Glutamatergic neuron (in vitro differentiated cells): ENCODE measurements at places on chromosomes 13 and 19. TPM values are rescaled to one million over a fixed set of nuclear protein-coding genes. Genes with fewer than 3 reads are reported as not detected.

GRCh38 chr13:88617176-88617575, 946.0 kb downstream of the SLITRK5 start:
- DNase-seq, result no peak

DNA sequence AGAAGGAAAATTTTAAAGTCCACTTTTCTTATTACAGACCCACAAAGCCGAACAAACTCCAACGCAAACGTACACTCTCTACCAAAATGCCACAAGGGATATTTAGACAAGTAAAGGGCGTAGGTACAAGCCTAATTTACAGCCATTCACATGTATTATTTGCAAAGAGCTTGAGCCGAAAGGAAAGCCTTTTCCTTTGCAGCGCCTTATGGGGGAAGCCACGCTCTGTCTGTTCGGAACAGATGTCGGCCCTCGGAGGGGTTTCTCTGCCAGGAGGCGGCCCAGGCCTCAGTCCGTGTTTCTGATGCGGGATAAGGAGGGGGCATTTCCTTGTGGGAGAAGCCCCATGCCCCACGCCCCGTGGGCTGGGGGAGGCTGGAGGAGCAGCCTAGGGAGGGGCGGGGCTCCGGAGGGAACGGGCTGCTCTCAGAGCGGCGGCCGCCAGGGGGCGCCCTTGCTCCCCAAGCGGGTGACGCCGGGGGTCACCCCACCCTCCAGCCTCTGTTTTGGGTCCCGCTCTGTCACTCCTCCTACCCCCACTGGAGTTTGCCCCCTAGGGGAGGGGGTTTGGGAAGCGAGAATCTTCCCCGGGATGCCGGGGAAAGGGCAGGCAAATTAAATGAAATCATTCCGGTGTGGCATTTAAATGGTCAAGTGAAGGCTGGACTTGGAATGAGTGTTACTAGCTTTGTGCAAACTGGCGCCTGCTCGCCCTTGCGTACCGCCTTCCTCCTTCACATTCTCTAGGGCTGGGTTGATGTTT, 2.9 kb downstream of the HTR2A start:
- DNase-seq, result peak; percentile 85

GRCh38 chr19:45920458-45920857, 5.9 kb upstream of the NANOS2 start:
- no peak for DNase-seq

DNA sequence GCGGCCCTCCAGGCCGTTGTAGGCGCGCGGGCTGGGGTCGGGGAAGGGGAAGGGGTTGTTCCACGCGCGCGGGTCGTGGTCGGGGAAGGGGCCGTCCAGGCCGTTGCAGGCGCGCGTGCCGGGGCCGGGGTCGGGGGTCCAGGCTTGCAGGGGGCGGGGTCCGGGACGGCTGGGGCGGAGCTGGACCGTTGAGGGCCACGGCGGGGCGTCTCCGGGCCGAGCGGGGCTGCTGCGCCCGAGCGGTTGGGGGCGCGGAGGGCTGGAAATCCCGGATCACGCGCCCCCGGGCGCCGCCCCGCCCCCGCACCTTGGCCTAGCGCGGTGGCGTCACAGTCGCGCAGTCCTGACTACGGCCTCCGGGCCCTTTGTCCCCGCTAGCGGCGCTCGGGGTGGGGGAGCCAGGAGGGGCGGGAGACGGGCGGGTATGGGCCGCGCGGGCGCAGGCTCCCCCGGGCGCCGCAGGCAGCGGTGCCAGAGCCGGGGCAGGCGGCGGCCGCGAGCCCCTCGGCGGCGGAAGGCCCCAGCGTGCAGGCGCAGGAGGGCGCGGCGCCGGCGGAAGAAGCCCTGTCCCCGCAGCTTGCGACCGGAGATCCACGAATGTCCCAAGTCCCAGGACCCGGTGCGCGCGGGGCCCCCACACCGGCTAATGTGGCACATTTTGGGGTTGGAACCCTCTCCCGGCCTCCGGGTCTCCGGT, 665 bp downstream of the GPX4 start:
- peak; percentile 80 for DNase-seq

DNA sequence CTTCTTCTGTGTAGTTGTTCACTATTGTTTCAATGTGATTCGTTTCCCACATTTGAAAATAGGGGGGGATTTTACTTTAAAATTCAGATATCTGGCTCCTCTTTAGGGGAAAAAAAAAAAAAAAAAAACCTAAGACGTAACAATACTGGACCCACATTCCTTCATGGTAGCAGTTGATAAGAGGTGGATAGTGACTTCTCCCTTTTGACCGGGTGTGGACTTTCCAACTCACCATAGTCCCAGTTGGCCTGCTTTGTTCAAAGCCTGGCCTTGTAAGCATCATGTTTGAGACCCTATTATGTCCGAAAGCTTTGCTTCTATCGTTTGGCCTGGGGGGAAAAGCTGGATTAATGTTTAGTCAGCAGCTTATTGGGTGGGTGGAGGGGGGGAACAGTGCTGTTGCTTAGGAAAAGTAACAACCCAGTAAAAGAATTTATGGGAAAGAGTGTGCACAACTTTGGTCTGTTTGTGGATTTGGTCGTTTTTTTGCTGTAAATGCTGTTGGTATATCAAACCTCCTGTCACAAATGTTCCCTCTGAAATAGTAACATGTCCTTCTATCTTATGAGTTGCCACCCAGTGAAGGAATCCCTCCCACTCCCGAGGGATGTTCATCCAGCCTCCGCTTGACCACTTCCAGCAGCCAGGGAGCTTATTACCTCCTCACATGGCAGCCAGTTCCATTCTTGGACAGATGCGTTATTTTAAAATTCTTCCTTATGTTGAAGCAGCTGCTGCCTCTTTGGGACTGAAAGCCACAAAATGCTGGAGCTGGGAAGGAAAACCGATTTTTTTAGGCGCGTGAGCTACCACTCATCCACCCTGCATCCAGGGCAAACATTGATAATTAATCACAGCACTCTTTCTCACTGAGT, 10.4 kb downstream of the SAMD4B start:
- no peak for DNase-seq

DNA sequence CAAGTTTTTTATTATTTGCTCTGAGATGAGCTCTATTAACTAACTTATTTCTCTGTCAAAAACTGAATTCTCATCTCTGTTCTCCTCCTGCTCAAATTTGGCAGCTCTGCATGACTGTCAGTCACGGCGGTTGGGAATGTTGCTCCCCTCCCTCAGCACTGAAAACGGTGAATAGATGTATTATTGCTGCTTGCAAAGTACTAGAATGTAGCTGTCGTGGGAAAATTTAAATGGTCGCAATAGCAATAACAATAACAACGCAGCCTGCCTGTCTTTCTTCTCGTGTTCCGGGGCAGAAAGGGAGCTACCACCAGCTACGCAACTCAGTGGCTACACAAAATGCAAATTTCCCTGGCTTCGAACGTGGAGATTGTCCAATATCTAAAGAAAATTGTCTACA, 125.6 kb upstream of the FRY start:
- DNase-seq, result no peak

- DNase-seq, result peak; percentile 79
Measured at GRCh38 chr19:495402-496111, 729 bp upstream of the MADCAM1 start.

- DNase-seq, result no peak
Measured at GRCh38 chr13:43360171-43360570, 336.8 kb downstream of the DNAJC15 start.

DNA sequence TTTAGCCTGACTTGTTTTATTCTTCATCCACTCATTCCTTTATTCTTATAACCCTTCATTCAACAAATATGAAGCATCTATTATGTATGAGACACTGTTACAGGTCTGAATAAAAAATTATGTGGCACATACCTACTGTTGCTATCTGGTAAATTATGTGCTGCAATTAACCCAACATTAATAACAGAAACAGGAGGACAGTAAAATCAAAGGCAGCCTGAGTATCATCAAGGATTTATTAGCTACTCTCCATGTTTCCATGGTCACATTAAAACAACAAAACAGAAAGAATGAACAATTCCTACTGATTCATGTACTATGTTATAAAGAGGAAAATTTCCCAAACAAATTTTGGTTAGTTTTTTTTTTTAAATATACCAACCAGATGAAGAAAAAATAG, 43.9 kb downstream of the RAP2A start:
- no peak for DNase-seq

GRCh38 chr13:43005460-43006236, 13.6 kb upstream of the EPSTI1 start:
- no peak for DNase-seq

DNA sequence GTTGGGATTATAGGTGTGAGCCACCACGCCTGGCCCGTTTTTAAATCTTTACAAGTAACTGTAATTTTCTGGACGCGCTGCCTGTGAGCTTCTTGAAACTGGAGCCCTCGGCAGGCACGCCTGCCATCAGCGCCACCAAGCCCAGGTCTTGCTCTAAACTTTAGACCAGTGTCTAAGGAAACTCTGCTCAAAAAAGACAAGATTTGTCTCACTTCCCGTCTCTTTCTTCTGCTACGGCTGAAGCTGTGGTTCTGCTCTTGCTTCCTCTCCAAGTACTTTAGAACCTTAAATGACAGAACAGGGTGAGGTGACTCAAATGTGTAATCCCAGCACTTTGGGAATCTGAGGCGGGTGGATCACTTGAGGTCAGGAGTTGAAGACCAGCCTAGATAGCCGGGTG, 24.9 kb downstream of the RCN3 start:
- DNase-seq, result no peak

GRCh38 chr19:23286477-23286876, 36.3 kb upstream of the ZNF724 start:
- DNase-seq, result no peak

DNA sequence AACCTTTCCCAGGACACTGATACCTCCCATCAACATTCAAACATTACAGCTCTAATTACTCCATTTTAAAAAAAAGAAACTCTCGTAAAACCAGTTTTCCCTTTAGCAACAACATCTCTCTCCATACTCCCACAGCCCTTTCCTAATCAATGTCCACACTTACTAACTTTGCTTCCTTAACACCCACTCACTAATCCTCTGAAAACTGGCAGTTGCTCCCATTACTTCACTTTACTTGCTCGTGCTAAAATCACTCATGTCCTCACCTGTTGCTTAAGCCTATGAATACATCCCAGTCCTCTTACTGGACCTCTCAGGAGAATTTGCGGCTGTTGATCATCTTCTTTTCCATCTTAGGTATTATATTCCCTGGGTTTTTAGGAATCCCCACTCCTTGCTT, 44.8 kb downstream of the RBM26 start:
- DNase-seq, result no peak

- no peak for DNase-seq
Measured at GRCh38 chr13:31009166-31009565, 76.7 kb downstream of the TEX26 start.

- no peak for DNase-seq
Measured at GRCh38 chr13:45511310-45512097, 46.8 kb downstream of the COG3 start.

DNA sequence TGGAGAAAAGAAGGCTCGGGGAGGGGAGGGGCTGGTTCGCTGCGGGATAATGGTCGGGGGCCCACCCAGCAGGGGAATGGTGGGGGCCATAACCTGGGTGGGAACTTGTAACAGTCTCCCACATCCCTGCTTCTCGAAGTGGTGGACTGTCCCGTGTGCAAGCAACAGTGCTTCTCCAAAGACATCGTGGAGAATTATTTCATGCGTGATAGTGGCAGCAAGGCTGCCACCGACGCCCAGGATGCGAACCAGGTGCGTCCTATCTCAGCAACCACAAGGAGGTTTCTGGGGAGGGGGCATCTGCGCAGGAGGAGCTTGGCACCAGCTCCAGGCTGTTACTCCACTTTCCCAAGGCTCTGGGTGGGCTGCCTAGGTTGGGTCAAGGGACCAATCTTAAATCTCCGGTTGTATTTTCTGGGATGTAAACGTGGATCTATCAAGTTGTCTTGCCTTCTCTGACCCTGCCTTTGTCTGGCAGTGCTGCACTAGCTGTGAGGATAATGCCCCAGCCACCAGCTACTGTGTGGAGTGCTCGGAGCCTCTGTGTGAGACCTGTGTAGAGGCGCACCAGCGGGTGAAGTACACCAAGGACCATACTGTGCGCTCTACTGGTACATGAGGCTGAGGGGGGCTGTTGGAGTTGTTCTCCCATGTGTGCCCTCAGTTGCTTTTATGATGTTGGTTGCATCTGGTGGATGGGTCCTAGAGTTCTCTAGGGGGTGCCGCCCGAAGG, 1.6 kb downstream of the TRIM28 start:
- DNase-seq, result no peak

DNA sequence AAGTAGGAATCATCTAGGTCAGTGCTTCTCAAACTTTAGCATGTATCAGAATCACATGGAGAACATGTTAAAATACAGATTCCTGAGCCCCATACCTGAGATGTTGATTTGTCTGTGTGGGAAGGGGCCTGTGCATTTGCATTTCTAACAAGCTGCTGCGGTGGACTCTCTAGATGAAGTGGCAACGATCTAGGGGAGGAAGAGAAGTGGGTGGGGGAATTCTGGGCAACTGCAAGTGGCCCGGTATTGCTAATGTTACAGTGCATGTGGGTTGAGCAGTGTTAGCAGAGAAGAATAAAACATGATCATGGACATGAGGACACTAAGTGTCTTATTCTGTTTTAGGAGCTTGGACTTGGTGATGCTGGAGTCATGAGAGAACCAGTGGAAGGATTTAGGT, 329.0 kb downstream of the OLFM4 start:
- DNase-seq, result no peak

- DNase-seq, result no peak
Measured at GRCh38 chr19:8206147-8207087, 2.8 kb upstream of the CERS4 start.

DNA sequence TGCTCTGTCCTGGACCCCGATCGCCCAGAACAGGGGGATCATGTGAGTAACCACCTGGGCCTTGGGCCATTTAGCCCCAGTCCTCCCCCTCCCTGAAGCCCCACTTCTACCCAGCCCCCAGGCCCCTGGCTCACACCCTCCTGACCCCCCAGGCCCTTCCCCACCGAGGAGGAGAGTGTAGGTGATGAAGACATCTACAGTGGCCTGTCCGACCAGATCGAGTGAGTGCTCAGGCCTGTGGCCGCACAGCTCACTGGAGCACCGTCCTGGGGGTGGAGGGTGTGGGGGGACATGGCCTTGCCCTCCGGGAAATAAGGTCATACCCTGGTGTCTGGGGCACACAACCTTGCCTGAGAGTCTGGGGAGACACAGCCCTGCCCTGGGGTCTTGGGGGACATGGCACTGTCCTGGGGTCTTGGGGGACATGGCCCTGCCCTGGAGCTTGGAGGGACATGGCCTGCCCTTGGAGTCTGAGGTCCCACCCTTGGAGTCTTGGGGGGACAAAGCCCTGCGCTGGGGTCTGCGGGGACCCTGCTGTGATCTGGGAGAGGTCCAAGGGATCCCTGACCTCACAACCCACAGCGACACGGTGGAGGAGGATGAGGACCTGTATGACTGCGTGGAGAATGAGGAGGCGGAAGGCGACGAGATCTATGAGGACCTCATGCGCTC, 49.3 kb downstream of the VAV1 start:
- no peak for DNase-seq

- no peak for DNase-seq
Measured at GRCh38 chr19:48878196-48879024, 6.2 kb downstream of the PPP1R15A start.

- no peak for DNase-seq
Measured at GRCh38 chr19:676339-677105, at the start of gene FSTL3. Gene FSTL3 (plus strand): TSS chr19:676392. CDS start chr19:676424, 32 bp downstream.

The SYDE1 gene
- 0.71 TPM for total RNA-seq

The GAPDHS gene
- total RNA-seq, result not detected

The MCEMP1 gene
- not detected for total RNA-seq

The RNF113B gene
- not detected for total RNA-seq

The SKA3 gene
- total RNA-seq, result 4.6 TPM

The B3GNT8 gene
- total RNA-seq, result 15.9 TPM

The MAMSTR gene
- total RNA-seq, result 2.7 TPM

The ZSCAN4 gene
- total RNA-seq, result 0.69 TPM

The ZNF653 gene
- 19.2 TPM for total RNA-seq

The KCNN4 gene
- total RNA-seq, result 0.44 TPM

The ZNF749 gene
- 23.3 TPM for total RNA-seq

The TTC9B gene
- 19.5 TPM for total RNA-seq

The KLK12 gene
- 0.66 TPM for total RNA-seq

The MAP4K1 gene
- 6.3 TPM for total RNA-seq
